ENCODE measurements at places on chromosomes 11 and 22. TPM values are rescaled to one million over a fixed set of nuclear protein-coding genes. Genes with fewer than 3 reads are reported as not detected.
A peak's percentile ranks its signal among the peaks of the same experiment; 100 is the strongest.

The CNTN5 gene
- not detected for total RNA-seq

DNA sequence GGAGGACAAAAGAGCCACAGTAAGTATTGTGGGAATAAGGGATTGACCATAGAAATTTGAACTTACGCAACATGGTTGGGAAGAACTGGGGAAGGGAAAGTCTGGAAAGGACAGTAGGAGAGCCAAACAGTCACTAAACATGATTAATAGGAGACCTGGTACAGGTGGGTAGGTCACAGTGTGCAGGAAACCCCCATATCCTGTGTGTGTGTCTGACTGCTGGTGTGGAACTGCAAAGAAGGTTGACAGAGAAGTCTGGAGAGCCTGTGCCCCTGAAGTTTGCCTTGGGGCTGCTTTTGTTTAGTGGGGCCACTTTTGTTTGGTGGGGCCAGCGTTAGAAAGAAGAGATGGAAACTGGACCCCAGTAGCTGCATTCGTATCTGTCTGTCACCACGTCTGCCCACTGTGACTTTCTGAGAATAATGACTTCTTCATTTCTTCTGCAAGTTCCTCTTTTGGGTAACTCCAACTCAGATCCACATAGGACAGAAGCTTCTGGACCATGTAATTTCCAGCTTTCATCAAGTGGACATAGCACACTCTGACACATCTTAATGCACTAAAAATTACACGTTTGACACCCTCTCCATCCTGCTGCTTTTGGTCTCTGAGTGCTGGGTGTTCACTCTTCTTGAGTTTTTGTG, 126.8 kb upstream of the RAG2 start:
- DNase-seq = no peak
- no peak overlapping the region for H3K4me3 ChIP-seq
- peaks cover 23% of the 10 kb centered on the region for H3K27me3 ChIP-seq
- peaks cover 5% of the 10 kb centered on the region for H3K36me3 ChIP-seq
- H3K4me1 ChIP-seq = no peaks in the 10 kb centered on the region
- no peak overlapping the region for H3K27ac ChIP-seq

GRCh38 chr11:9646324-9646723, 17.6 kb upstream of the SWAP70 start:
- H3K27ac ChIP-seq = no peak overlapping the region
- no peaks in the 10 kb centered on the region for H3K36me3 ChIP-seq
- H3K4me1 ChIP-seq = no peaks in the 10 kb centered on the region
- no peaks in the 10 kb centered on the region for H3K27me3 ChIP-seq

- no peak overlapping the region for H3K27ac ChIP-seq
- no peaks in the 10 kb centered on the region for H3K36me3 ChIP-seq
- H3K27me3 ChIP-seq = no peaks in the 10 kb centered on the region
- DNase-seq = no peak
These were observed 330.4 kb downstream of the TMEM135 start for GRCh38 chr11:87368151-87368550.

GRCh38 chr11:56855217-56855616, 106.7 kb upstream of the OR9G4 start:
- no peaks in the 10 kb centered on the region for H3K4me1 ChIP-seq
- no peaks in the 10 kb centered on the region for H3K27me3 ChIP-seq
- no peaks in the 10 kb centered on the region for H3K36me3 ChIP-seq
- DNase-seq = no peak
- no peak overlapping the region for H3K27ac ChIP-seq

DNA sequence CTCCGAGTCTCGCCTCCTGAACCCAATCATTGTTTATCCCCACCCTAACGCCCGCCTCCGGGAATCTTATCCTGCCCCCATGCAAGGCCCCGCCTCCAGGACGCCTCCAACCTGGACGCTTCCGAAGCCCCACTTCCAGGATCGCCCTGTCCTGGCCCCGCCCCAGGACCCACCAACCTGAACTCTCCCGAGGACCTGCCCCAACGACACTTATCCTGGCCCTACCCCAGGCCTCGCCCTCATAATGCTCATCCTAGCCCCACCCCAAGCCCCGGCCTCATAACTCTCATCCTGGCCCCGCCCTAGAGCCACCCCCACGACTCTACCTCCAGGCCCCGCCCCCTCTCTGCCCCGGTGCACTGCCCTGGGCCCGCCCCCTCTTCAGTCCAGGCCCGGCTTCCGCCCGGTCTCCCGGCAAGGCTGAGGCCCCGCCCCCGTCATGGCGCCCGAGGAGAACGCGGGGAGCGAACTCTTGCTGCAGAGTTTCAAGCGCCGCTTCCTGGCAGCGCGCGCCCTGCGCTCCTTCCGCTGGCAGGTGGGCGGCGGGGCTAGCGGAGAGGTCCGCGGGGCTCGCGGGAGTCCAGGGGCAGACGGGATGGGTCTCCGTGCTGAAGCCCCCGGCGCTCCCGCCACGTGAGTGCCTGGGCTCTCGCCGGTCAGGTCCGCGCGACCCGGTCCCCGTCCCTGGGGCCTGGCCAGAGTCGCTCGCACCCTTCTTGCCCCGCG, 45.7 kb upstream of the DEFB108B start:
- no peaks in the 10 kb centered on the region for H3K27me3 ChIP-seq
- peak overlapping the region; percentile 88 for H3K4me3 ChIP-seq
- peak; percentile 92 for DNase-seq
- H3K27ac ChIP-seq = peak overlapping the region; percentile 96

DNA sequence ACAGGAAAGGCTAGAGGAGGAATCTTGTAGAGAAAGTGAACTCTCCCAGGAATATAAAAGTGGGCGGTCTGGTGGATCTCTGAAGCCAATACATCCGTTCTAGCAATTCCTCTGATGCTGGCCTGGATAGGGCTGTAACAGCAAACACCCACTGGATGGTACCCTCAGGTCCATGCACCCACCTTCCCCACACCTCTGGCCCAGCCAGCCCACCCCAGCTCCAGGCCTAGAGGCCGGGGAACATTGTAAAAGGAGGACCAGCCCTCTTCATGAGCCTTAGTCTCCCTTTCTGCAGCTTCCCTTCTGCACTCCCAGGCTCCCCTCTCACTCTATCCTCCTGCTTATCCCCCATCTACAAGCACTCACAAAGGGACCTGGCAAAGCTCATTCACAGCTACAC, 443.9 kb downstream of the BUD13 start:
- no peak overlapping the region for H3K27ac ChIP-seq
- no peaks in the 10 kb centered on the region for H3K27me3 ChIP-seq
- no peaks in the 10 kb centered on the region for H3K36me3 ChIP-seq
- DNase-seq = no peak
- H3K4me1 ChIP-seq = no peaks in the 10 kb centered on the region
